Activated CD8-positive, alpha-beta memory T cell treated with anti-CD3 and anti-CD28 coated beads for 4 hours (primary cell): ENCODE measurements at places on chromosomes 4 and X.

GRCh38 chrX:77900688-77901087 lies 1.4 kb downstream of the COX7B start:
- DNase-seq: no peak

- no peak for DNase-seq
Measured at GRCh38 chrX:50838820-50839600, 25.0 kb upstream of the SHROOM4 start.

GRCh38 chr4:11741190-11741652 lies 312.5 kb upstream of the HS3ST1 start:
- no peak for DNase-seq

- DNase-seq: no peak
Measured at GRCh38 chr4:93116624-93117023, 711.9 kb upstream of the ATOH1 start.

DNA sequence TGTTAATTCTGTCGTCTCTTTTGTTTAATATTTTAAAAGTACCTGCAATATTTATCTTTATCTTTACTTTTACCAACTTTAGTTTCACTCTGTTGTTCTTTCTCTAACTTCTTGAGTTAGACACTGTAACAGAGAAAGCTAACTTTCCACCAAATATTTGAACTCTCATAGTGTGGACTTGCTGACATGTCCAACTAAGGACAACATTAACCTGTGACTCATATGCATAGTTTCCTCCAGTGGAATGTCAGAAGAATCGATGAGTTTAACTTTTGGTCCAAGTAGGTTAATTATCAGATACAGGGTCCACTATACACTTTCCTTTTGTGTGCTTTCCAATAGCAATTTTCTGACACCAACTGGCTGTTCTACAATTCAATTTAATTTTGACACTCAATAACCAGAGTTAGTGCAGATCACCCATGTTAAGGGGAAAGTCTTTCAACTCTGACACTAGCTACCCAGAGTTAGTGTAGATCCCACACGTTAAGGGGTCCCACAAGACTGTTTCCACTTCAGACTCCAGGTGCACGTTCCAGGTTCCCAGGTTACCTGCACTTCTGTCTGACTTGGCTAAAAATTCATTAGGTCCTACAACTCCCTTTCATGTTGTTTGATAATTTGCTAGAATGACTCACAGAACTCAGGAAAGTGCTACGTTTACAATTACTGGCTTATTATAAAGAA lies 559.0 kb upstream of the AMOT start:
- no peak for DNase-seq

- no peak for DNase-seq
Measured at GRCh38 chr4:185995665-185996064, 73.3 kb upstream of the TLR3 start.
